ENCODE measurements at places on chromosomes 16 and 17. TPM values are rescaled to one million over a fixed set of nuclear protein-coding genes. Genes with fewer than 3 reads are reported as not detected.

Gene EPN3
- 7.0 TPM for total RNA-seq

Gene RUNDC3A
- total RNA-seq = 1.0 TPM

Gene C16orf89
- total RNA-seq = 6.6 TPM

Gene PIRT
- total RNA-seq = not detected

Gene SLC9A5
- 1.3 TPM for total RNA-seq

DNA sequence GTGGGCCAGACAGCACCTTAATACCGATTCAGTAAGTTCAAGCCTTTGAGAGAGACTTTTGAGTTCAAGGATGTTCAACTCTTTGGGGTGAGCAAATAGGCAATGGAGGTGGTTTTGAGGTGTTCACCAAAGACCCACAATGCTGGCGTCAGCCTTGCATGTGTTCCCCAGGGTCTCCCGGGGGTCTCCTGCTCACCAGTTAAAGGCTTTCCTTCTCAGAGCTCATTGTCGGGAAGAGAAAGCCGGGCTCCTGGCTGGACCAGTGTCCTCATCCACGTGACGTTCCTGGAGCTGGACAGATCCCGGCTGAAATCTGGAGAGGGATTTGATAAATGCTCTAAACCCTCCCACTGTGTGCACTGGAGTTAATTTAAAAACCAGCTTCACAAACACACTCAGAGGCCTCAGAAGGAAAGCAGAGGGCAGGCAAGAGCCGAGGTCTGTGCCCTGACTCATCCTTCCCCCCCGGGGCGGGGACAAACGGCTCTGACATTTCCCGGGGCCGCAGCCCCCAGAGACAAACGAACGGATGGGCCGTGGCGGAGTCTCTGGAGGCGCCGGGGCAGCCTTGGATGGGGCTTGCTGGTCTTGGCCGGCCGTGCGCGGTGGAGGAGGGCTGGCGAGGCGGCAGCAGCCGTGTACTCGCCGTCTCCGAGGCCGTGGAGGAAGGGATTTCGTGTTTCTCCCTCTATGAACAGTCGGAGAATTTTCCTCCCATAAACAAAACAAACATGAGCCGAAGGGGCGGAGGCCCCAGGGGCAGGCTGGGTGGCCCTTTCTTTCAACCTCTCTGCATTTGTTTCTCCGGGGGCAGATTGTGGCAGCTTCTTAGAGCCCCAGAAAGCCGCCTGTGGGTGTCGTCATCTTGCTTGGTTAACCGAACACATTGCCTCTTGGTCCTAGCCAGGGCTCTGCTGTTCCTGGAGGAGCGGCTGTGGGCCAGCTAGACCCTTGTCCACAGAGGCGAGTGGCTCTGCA is 94.2 kb downstream of the NTN1 start:
- peak; percentile 85 for DNase-seq

GRCh38 chr16:27816561-27816960 is 247.0 kb downstream of the GSG1L start:
- no peak for DNase-seq

DNA sequence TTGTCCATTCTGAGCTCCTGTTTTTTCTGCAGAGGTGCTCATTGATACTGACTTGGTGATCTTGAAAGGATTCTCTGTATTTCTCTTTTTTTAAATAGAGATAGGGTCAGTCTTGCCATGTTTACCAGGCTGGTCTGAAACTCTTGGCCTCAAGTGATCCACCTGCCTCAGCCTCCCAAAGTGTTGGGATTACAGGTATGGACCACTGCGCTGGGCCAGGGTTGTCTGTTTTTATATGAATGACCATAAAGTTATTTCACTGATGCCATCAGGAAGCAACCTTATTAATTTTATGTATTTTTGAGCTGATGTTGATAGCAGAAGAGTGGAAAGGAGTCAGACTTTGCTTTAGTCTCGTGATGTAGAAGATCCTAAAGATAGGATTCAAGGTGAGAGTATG is 35.7 kb upstream of the METTL9 start:
- no peak for DNase-seq
